ENCODE measurements at places on chromosomes 2 and 18.

DNA sequence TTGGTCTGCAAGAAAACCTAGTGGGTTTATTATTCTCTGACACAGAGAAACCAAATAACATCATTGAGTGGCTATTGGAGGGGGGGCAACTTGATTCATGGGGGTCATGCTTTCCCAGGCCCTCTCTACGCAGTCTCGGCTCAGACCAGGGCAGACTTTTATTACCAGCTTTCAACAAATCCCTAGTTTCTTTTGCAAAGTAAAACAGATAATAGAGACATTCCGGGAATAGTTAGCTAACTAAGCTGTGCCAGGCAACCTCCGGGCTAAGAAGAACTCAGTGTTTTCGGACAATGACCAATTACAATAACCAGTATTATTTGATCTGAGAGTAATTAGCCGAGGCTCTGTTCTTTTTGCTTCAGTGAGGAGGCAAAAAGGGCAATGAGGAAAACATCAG is 66.3 kb downstream of the CDK15 start:
- no peak for DNase-seq

- no peak for DNase-seq
Observed at GRCh38 chr2:49186050-49186648, 31.8 kb upstream of the FSHR start.

DNA sequence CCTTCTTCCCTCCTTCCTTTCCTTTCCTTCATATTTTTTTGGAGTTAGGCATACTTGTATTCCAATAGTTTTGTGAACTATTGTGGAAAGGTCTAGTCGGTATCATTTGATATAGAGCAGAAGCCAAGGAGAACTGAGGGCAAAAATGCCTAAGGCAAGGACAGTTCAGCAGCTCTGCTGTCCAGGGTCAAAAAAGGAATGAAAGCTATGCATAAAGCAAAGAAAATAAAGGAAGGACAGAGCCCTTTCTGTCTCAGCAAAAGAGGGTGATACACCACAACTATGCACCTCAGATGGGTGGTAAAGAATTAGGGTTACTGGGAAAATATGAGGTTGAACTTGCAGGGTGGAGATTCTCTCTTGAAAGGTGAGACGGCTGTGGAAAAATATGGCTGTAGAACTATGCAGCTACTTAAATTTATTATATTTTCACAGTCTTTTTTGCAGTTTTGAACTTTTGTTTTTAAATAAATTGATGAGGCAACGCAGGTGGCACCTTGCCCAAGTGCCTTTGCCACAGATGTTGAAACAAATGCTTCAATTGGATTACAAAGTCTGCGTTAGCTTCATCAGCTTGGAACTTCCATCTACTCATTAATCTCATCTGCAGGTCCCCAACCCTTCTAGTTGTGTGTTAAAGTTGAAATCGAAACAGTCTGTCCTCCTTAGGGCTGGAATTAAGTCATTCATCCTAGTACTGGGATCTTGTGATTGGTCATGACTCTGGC is 20.8 kb downstream of the LHCGR start:
- no peak for DNase-seq

- no peak for DNase-seq
Observed at GRCh38 chr2:12852135-12852534, 135.4 kb downstream of the TRIB2 start.

GRCh38 chr2:151543876-151544275 is 134.2 kb downstream of the RIF1 start:
- no peak for DNase-seq

DNA sequence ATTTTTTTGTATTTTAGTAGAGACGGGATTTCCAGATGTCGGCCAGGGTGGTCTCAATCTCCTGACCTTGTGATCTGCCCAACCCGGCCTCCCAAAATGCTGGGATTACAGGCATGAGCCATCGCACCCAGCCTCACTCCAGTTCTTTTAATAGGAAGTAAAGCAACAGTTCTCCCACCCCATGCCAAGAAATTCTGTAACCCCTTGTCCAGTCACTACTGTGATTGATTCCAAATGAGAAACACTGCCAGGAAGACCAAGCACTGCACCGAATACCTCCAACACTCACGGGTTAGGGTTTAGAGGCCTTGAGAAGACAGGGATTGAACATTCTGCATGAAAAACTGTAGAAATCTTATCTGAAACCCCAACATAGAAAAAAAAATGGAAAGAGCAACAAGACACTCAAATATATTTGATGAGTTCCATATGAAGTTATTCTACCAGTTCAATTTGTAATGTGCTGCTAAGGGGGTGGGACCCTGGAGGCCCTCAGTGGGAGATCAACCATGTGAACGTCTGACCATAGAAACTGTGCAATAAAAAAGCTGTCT is 48.2 kb upstream of the BIN1 start:
- no peak for DNase-seq
